Esophagus squamous epithelium (tissue), 5 donors: ENCODE measurements at places on chromosomes 16 and 17.

DNA sequence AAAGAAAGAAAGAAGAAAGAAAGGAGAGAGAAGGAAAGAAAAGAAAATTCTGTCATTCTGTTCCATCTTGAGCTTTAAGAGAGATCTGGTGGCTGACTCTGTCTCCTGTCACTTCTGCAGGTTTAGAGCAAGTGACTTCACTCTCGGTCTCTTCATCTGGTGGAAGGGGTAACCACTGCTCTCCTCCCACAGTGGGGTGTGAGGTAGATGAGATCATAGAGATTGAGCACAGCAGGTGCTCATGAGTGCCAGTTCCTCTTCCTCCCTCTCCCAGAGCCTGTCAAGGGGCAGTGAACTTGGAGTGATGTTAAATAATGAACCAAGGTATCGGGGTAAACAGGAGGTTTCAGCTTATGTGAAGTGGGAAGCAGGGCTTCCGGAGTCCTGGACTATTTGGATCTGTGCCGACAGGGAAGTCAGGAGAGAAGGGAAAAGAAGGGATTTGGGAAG is 47.7 kb downstream of the BEAN1 start:
- no peak for DNase-seq

DNA sequence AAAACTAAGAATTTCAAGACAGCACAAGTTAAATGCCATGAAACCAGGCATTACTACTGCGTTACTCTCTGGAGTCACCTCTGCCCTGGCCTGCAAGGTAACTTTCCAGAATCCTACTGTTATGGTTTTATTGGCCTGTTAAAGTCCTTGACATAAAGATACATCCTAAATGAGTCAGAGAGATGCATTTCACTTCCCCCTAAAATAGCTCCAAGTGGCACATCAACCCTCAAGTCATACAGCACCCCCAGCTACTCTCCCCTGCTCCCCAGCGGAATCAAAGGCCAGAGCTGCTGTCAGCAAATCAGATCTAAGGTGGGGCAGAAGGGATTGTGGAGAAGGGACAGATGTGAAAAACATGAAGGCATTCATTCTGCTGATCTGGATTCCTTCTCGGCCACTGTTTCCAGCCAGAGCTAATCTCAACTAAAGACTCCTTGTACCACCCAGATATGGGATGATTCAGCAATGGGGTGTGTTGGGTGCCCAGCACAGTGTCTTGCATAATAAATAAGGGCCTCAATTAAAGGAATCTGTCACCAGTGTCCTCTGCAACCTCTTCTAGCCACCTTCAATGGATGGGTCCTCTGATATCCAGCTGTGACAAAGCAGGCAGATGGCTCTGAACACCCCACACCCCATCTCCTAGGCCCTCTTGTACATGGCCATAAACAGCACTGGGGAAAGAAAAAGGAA is 8.5 kb upstream of the CCL1 start:
- DNase-seq, result no peak

- no peak for DNase-seq
Measured at GRCh38 chr17:62616993-62617893, 10.2 kb upstream of the MRC2 start.

DNA sequence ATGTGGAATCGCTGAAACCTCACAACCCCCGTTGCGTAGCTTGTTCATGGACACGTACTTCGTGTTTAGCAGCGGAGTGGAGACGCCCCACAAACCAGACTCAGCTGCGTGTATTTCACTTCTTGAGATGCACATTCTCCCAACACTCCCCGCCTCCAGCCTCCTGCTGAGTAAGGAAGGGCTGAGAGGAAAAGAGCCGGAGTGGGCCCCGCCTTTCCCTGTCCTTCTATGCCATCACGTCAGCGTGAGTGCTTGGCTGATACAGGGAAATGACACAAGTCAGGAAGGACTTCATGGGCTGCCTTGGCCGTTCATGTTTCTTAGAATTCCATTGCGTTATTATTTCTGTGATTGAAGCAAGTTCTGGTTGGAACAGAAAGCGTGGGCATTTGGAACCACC is 68.6 kb upstream of the CBX4 start:
- DNase-seq, result no peak

- DNase-seq, result no peak
Measured at GRCh38 chr16:10256784-10257641, 74.8 kb upstream of the GRIN2A start.

- peak; percentile 22 for DNase-seq
Measured at GRCh38 chr16:57628008-57628781, at the start of gene ADGRG1. ADGRG1 (plus strand) TSS chr16:57628630; CDS start chr16:57650288, 21,658 bp downstream.

GRCh38 chr17:41003926-41004325 is 4.2 kb upstream of the KRTAP3-2 start:
- DNase-seq, result no peak

DNA sequence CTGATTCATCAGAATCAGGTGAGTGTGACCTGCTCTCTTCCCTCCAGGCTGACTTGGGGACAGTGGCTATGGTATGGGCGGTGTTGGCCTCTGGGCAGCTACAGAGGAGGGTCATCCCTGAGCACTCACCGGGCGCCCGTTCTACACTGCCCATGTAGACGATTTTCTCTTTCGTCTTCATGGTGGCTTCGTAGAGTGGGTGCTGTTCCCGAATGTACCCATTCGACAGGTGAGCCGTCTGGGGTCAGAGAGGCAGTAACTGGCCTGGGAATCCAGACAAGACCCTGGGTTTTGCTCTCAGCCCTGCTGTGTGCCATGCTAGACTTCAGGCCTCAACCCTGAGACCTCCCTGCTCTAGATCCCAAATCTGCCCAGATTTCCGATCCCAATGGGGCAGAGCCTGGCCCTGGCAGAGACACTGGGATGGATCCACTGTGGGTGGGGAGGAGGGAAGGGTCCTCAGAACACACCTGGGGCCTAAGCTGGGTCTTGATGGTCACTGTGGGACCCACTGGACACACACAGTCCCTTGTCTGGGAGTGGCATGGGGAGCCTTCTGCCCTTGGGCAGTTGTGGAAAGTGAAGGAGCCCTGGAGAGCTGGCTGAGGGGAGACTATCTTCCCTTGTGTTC is 13.2 kb downstream of the USP6 start:
- no peak for DNase-seq

- no peak for DNase-seq
Measured at GRCh38 chr17:77393274-77393600, 252.5 kb downstream of the SEC14L1 start.

DNA sequence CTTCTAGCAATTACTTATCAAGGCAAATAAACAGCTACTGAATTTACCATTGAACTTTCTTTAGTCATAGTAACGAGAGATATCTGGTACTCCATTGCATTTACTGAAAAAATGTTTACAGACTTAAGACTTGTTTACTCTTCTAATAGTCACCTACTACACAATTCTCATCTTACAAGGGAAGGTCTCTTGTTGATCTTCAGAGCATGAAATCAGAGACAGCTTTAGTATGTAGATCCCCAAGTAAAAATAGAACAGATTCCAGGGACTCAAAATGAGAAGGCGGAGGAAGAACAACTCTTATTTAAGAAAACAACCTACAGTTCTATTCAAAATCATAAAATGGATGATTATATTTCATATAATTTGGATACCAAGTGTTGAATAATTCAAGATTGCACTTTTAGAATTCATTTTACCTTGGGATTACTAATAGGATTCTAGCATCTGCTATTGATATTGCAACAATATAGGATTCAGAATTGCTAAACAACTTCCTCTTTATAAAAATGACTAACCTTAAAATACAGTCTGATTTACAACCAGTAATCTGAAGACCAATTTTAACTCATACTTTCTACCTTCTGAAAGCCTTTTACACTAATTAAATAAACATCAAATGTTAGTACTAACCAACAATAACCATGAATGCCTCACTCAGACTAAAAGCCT is 20.8 kb downstream of the UBE2G1 start:
- no peak for DNase-seq

- DNase-seq, result no peak
Measured at GRCh38 chr17:17671369-17672129, 9.7 kb upstream of the RAI1 start.

- DNase-seq, result no peak
Measured at GRCh38 chr17:13477180-13477611, 124.5 kb downstream of the HS3ST3A1 start.

DNA sequence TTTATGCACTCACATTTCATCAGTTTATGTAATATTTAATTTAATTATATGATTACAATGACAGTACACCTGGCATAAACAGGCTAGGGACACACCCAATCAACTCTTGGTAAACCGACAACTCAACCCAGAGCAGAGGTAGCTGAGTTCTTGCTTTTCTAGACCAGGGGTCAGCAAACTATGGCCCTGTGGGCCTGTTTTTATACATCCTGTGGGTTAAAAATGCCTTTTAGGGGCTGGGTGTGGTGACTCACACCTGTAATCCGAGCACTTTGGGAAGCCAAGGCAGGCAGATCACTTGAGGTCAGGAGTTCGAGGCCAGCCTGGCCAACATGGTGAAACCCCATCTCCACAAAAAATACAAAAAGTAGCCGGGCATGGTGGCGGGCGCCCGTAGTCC is 99.2 kb upstream of the TMEM97 start:
- no peak for DNase-seq

DNA sequence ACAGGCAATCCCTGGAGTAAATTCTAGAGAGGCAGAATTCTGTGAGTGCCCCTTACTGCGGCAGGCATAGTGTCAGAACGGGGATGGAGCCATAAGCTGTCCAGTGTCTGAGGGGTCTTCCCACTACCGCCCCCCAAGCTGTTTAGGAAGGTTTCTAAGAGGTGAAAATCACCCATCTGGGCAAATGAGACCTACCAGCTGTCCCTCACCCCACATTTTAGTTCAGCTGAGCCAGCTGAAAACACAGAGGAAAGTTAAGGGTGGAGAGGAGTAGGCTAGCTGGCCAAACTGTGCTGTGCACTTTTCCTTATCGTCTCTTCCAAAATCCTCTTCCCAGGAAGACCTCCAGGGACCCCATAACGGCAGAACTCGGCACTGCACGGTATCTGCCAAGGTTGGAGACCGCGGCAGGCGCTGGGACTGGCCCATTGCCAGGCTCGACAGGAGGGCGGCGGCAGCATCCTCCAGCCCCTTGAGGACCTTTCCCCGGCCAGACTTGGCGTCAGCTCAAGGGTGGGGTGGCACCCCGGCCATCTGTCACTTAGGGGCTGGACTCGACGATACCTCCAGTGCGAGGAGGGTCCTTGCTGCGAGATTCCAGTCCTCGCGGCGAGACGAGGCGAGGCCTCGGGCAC is 955 bp downstream of the ACLY start:
- DNase-seq, result no peak

DNA sequence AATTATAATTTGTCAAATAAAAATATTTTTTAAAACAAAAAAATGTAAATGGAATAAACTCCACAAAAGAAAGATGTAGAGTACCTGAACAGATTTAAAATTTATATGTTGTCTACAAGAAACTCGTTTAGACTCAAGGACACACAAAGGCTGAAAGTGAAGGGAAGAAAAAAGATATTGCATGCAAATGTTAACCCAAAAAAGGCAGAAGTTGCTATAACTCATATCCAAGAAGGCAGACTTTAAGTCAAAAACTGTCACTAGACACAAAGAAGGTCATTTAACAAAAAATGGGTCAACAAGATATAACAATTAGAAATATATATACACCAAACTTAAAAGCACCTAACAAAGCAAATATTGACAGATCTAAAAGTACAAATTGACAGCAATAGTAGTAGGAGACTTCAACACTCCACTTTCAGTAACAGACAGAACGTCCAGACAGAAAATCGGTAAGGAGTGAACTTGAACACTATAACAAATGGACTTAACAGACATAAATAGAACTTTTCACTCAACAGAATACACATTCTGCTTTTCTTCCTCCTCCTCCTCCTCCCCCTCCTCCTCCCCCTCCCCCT is 40.8 kb upstream of the MYLK3 start:
- no peak for DNase-seq

- no peak for DNase-seq
Measured at GRCh38 chr16:1145383-1146100, 7.4 kb upstream of the CACNA1H start.

GRCh38 chr17:82303944-82304808 is 13.2 kb downstream of the CD7 start:
- DNase-seq, result no peak

DNA sequence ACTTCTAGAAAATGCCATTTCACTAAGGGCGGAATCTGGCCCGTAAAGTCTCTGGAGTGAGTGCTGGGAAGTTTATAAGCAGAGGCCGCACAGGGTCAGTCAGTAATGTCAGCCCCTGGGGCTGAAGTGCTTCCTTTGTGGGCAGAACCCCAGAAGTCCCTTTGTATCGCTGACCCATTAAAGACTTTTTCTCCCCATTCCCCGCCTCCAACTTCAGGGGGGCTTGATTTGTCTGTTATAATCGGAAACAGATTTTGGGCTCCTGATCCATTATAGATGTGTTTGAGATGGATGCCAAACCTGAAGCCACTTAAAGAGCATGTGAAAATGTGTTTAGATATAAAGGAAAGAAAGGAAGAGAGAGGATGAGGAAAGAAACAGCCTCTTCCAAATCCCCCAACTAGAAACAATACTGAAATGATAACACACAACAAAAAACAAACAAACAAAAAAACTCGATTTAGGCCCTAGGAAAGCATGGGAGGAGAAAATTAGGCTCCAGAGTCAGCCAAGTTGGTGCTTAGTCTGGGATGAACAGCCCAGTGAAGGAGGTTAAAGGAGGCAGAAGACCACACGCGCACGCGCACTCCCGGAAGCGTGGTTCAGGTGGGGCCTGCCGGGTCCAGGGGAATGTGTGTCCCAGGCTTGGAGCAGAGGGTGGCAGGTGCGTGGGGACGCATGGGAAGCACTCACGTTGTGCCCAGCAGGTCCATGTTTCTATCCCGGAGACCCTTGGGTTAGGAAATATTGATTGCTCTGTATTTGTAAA is 27.1 kb downstream of the MSI2 start:
- no peak for DNase-seq

DNA sequence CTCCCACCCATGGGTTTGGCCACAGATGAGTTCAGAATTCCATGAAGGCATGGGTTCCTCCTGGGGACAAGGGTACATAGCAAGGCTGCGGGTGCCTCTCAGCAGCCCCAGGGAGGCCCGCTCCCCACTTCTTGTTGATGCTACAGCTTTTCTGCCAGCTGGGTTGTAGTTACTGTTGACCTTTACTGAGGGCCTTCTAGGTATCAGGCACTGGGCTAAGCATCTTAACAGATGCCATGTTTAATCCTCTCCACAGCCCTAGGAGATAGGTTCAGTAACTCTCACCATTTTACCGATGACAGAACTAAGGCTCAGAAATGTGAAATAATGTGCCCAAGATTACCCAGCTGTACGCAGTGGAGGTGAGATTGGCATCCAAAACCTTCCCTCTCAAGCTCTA is 54.3 kb upstream of the DLX4 start:
- DNase-seq, result no peak

GRCh38 chr16:23640615-23640930 is 537 bp downstream of the PALB2 start:
- no peak for DNase-seq
